ENCODE measurements at places on chromosomes 16 and 17. TPM values are rescaled to one million over a fixed set of nuclear protein-coding genes. Genes with fewer than 3 reads are reported as not detected.

HBA2 gene
- 20.9 TPM for total RNA-seq

RHBDF2 gene
- total RNA-seq: 21.1 TPM

CBX2 gene
- 2.8 TPM for total RNA-seq

C16orf89 gene
- total RNA-seq: not detected

RHBDL3 gene
- total RNA-seq: 0.19 TPM

CA5A gene
- not detected for total RNA-seq

DOC2A gene
- 0.46 TPM for total RNA-seq

MRPL12 gene
- 20.0 TPM for total RNA-seq

TMEM220 gene
- 9.5 TPM for total RNA-seq

DNAH3 gene
- not detected for total RNA-seq

CCL1 gene
- total RNA-seq: not detected

SEPTIN12 gene
- total RNA-seq: not detected

DNA sequence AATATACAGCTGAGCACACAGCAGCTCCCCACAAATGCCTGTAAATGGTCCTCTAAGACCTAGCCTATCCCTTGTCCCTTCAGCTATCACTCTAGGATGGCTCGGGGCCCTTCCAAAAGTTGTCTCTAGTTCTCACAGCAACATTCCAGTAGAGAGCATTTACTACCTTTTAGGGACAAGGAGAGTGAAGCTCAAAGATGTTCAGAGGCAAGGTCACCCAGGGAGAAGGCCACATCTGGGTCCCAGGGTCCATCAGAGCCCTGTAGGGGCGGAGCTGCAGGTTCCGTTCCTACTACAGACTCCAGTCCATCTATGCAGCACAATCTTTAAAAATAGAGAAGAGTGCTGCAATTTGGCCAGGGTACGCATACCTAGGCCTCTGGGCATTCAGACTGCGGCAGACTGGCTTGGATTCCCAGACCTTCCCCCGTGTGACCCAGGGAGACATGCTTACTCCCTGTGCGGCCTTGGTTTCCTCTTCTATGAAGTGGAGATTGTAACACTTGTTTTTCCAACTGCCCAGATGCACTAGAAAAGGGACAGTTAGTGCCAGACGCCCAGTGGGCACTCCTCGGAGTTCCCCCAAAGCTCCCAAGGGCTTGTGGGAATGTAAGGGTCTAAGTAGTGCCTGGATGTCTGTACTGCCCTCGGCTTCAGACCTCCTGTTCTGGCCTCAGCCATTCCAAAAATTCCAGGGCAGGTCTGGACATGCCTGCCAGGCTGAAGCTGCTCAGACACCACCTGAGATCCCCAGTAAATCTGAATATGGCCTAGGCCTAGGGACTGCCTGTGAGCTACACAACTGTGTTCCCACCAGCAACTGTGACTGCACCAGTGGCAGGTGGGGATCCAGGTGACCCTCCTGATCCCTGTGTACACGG lies 2.5 kb downstream of the SLC12A4 start:
- DNase-seq: no peak

- DNase-seq: no peak
Measured at GRCh38 chr16:66262253-66263167, 104.0 kb upstream of the CDH5 start.

GRCh38 chr16:28820016-28820415 lies 2.8 kb upstream of the ATXN2L start:
- DNase-seq: no peak

DNA sequence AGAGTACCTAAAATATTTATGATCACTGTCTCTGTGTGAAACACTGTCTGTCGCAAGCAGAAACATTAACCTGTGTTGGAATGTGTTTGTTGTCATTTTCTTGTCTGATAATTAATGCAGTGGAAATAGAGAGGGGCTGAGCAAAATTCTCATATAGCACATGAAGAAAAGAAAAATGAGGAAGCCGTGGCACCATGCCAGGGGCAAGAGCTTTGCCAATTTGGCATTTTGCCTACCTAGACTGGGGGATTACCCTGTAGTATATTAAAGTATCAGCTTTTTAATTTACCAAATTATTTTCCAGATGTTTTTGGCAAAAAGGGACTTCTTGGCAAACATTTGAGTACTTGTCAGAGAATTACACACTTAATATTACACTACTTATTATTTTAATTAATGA lies 1326.6 kb upstream of the GOT2 start:
- no peak for DNase-seq

GRCh38 chr17:43543771-43544575 lies 2.2 kb downstream of the ETV4 start:
- no peak for DNase-seq

DNA sequence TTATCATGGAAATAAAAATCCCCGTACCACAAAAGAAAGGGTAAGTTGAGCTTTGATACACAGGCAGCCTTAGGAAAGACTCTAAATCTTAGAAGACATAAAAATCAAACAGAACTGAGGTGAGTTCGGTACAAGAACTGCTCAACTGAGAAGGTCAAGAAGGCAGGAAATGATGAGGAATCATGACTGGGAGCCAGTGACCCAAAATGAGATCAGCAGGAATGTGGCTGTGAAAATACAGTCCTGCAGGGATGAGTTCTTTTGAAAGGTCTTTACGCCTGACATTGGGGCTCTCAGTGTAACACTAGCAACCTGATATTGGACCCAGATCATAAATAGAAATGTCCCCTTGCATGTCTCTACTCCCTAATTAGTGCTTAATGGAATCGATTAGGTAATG lies 56.3 kb upstream of the CDH11 start:
- DNase-seq: no peak

GRCh38 chr17:58176200-58176599 lies 9.4 kb downstream of the OR4D2 start:
- no peak for DNase-seq

DNA sequence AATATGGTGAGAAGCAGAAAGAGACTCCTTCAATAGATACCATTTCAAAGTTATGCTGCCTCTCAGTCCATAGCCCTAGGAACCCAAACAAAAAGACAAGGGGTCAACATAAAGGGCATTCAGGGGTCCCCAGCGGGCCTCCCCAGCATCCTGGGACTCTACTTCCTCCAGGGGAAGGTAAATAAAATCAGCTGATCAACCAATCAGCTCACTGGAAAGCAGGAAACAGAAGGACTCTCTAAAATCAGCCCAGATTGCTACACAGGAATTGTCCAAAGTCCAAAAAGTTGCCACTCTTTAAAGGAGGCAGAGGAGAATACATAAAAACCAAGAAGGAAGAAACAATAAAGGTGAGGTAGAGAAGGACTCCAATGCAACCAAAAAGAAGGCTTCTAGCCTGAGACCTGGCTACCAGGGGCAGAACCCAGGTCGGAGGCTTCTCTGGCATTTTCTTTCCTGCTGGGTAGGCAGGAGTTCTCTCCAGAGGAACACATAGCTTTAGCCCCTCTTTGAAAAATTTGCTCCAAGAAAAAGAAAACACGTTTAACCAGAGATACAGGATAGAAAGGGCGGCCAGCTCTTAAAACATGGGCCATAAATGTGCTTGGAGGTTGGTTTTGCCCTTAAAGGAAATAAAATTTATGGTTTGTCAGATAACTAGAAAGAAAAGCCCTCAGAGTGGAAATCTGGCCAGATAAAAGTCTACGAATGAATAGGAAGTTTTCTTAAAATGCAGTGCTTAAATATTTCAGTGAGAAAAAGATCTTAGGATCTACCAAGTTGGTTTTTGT lies 404.6 kb downstream of the SOX9 start:
- DNase-seq: no peak

- no peak for DNase-seq
Measured at GRCh38 chr17:38459567-38459966, 31.3 kb downstream of the ARHGAP23 start.

DNA sequence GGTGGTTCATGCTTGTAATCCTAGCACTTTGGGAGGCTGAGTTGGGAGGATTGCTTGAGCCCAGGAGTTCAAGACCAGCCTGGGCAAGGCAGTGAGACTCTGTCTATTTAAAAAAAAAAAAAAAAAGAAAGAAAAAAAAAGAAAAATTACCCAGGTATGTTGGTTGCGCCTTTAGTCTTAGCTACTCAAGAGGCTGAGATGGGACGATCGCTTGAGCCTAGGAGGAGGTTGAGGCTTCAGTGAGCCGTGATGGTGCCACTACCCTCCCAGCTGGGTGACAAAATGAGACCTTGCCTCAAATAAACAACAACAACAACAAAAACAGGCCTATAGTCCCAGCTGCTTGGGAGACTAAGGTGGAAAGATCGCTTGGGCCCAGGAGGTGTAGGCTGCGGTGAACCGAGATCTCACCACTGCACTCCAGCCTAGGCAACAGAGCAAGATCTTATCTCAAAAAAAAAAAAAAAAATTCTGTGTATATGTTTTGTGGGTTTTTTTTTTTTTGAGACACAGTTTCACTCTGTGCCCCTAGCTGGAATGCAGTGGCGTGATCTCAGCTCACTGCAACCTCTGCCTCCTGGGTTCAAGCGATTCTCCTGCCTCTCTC lies 12.5 kb upstream of the ANKRD40CL start:
- no peak for DNase-seq

DNA sequence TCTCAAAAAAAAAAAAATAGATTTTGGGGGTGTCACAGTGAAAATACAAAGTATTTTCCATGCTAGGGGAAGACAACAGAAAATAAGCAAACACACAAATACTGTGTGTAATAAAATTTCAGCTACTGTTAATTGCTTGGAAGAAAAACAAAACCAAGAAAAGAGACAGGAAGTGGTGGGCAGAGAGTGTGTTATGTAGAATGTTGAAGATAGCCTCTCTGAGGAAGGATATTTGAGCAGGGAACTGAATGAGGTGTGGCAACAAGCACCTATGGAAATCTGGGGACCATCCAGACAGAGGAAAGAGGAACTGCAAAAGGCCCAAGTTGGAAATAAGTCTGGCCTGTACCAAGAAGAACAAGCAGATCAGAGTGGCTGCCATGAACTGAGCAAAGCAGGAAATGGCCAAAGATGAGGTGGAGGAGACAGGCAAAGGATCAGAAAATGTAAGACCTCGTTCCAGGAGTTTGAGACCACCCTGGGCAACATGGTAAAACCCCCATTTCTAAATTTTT lies 7.8 kb upstream of the USP31 start:
- no peak for DNase-seq

GRCh38 chr17:19002805-19003542 lies 1.6 kb downstream of the FAM83G start:
- no peak for DNase-seq

- no peak for DNase-seq
Measured at GRCh38 chr17:34584805-34585416, 5.5 kb downstream of the TMEM132E start.

DNA sequence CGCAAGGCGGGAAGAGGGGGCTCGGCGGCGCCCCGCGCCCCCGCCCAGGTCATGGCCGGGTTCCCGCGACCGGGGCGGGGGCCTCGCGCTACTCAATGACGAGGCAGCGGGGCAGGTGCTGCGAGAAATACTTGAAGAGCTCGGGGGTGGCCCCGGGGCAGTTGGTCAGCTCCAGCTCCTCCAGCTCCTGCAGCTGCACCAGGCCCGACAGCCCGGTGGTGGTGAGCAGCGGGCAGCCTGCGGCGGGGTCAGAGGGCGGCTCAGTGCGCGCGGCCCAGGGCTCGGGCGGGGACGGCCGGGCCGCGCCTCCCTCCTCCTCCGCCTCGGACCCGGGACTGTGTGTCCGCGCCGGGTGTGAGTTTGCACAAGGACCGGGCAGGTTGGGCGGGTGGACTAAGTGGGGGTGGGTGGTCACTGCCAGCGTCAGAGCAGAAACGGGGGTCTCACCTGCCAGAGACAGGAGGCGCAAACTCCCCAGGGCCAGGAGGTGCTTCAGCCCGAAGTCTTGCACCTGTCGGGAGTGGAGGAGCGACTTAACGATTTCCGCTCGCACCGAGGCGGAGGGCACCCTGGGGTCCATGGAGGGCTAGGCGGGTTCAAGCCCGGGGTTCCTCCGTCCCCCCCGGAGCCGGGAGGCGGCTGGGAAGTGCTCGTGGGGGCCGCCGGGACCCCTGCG lies 4.1 kb upstream of the WDR24 start:
- no peak for DNase-seq

GRCh38 chr17:65023791-65024190 lies 32.7 kb downstream of the GNA13 start:
- no peak for DNase-seq

GRCh38 chr17:81309140-81309858 lies 14.2 kb upstream of the SLC38A10 start:
- peak; percentile 87 for DNase-seq

GRCh38 chr16:66409156-66409555 lies 17.9 kb upstream of the BEAN1 start:
- no peak for DNase-seq
